Posterior cingulate gyrus (tissue), 11 donors: ENCODE measurements at places on chromosomes 1 and 21.

- DNase-seq = no peak
Measured at GRCh38 chr1:109500941-109501381, 7.1 kb downstream of the CYB561D1 start.

- DNase-seq = peak; percentile 18
Measured at GRCh38 chr1:234260578-234260977, 112.7 kb upstream of the COA6 start.

DNA sequence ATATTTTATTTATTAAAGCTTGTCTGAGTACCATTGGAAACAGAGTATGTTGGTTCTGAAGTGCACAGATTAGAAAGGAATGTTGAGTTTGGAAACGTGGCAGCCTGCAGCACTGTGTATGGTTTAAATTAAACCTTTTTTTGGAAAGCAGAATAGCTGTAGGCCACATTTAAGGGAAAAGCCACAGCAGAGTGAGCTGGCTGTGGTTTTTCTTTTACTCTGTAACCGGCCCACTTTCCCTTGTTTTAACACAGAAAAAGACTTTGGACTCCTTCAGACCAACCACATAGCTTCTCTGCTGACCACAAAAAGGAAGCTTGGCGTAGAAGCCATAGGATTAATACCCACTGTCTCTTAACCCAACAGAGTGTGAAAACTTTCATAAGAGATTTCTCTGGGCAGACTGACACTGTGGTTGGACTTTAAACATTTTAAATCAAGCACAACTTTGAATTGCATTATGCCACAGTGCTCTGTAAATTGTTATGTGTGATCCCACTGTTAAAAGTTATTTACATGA, 75.2 kb downstream of the NFIA start:
- no peak for DNase-seq

DNA sequence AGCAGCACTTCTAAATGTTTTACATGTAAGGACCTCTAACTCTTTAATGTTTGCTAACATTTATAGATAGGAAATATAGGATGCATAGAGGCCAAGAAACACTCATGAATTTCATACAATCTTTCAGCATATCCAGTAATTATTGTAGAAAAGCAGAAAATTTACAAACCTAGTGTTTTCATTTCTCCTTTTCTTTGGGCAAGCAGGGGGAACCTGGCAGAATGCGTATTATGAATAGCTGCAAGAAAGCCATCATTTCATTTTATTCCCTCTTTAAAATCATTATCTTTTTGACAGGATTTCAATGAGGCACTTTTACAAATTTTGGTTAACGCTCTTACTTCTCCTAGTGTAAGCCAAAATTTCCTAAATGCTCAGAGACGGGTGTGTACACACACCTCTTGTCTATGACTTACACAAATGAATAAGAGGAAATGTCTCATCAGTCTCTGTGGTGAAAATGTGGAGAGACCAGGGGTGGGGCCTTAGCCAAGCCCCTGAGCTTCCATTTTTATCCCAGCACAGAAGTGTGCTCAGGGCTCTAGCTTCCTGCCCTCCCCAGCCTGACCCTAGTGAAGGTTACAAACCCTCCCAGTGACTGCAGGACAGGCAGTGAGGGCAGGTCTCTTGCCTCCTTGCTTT, 91.6 kb downstream of the LRRC8C start:
- no peak for DNase-seq

DNA sequence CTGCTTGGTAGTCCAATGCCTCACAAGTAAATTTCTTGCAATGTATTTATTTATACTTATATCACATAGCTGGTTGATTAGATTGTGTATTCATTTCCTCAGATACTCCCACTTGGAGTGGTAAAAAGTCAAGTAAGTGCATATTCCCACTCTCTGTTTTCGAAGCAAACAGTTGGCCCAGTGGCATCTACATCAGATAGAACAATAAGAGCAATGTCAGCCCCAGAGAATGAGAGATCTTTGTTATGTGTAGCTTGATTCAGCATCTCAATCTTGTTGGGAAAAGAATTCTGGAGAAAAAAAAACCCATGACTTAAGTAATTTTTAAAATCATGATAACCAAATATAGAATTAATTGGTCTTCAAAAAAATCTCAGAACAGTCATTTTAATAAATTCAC, 25.5 kb downstream of the RGL1 start:
- DNase-seq = no peak

- DNase-seq = no peak
Measured at GRCh38 chr1:41646186-41646585, 161.7 kb upstream of the EDN2 start.

- no peak for DNase-seq
Measured at GRCh38 chr21:14737922-14738321, 191.8 kb upstream of the SAMSN1 start.

- no peak for DNase-seq
Measured at GRCh38 chr1:207319199-207319598, 2.3 kb upstream of the CD55 start.

- no peak for DNase-seq
Measured at GRCh38 chr1:102184477-102184876, 187.8 kb upstream of the OLFM3 start.
